ENCODE measurements at places on chromosomes 1 and 21.
A peak's percentile ranks its signal among the peaks of the same experiment; 100 is the strongest.

GRCh38 chr21:42763581-42764442 is 110.4 kb downstream of the PDE9A start:
- DNase-seq: no peak

DNA sequence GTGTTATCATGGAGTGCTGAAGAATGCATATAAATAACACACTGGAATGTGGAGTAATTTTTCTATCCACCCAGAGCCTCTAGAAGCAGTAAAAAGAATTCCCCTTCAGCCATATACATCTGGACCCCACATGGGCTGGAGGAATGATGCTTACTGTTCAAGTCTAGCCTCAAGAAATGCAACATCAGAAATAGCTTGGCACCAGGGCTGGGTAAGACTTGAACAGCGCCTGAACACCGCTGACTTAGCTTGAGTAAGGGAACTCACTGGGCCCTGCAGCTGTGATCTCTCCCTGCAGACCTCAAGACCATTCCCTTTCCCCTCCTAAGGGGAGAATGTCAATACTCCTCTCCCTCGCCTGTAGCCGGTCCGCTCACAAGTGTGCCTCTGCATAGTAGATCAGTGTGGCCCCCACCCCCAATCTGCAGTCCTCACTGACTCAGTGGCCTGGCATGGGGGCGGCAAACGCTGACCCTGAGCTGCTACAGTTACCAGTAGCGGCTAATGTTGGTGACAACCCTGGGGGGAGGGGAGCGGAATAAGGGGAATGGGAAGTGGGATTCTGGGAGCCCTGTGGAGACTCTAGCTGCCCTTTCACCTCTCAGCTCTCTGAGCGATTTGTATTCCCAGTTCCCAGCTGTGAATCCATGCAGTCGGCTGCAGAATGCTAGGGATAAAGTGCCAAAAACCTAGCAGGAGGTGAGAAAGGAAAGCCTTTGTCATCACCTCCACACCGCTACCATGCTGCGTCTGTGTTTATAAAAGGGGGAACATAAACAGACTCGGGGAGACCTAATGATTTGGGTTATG is 483.9 kb downstream of the DISC1 start:
- no peak for DNase-seq

DNA sequence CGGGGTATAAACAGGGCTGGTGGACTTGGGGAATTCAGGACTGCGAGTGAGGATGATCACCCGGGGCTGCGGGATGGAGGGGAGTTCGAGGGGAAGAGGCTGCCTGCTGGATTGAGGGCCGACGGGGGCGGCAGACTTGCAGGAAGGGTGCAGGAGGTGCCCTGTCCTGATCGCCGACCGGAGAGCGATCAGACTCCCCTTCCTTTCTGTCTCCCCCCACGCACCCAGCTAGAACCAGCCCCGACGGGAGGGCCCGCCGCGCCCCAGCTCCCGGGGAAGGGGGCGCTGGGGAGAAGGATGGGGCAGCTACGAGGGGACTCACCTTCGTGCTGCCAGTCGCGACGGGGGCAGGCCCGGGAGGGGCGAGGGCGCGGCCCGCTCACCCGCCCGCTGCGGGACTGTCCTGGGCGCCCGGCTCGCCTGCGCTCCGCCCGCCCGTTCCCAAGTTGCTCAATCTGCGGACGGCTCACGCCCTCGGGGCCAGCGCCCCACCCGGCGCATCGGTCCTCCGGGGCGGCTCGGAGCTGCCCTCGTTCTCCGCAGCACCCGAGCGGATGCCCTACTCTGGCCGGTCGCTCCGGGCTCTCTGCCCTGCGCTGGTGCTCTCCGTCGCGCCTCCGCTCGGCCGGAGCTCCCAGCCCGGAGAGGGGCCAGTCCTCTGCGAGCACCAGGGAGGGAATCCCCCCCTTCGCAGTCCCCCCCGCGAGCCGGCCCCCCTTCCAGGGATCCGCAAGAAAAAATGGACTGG is at the start of gene RSPO1:
RSPO1 (minus strand) TSS at position 649 of the 748 bp plus-strand sequence. CDS start 5,231 bp downstream, outside the sequence.
- DNase-seq: no peak

DNA sequence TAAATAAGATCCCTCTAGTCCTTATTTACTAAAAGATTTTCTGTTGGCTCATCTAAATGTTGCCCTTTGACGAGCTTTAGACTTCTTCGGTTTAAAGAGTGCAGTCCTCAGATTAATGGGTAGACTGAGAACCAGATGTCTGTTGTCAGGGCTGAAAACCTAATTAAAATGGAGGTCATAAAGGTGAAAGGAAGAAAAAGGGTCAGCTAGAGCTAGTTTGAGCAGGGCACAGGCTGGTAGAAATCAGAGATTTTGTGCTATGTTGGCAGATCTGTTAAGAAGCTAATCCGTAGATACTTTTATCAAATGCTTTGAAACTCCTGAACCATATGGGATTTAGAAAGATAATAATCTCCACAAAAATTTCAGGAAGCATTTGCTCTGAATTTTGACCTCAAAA is 959.0 kb downstream of the PLA2G4A start:
- DNase-seq: no peak

DNA sequence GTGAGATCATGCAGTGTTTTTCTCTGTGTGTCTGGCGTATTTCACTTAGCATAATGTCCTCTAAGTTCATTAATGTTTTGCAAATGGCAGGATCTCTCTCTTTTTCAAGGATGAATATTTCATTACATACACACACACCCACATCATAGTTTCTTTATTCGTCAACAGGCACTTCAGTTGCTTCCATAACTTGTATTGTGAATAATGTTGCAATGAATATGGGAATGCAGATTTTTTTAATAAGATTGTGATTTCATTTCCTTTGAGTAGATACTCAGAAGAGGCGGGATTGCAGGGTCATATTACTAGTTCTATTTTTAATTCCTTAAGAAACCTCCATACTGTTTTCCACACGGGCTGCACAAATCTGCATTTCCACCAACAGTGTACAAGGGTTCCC is 134.0 kb downstream of the CLEC20A start:
- DNase-seq: no peak

GRCh38 chr1:63746129-63746864 is 27.5 kb upstream of the ROR1 start:
- DNase-seq: no peak

- peak; percentile 27 for DNase-seq
These were observed 4.9 kb upstream of the GBP1 start for GRCh38 chr1:89069951-89070350.

GRCh38 chr1:154148807-154149206 is 6.1 kb downstream of the NUP210L start:
- DNase-seq: no peak

DNA sequence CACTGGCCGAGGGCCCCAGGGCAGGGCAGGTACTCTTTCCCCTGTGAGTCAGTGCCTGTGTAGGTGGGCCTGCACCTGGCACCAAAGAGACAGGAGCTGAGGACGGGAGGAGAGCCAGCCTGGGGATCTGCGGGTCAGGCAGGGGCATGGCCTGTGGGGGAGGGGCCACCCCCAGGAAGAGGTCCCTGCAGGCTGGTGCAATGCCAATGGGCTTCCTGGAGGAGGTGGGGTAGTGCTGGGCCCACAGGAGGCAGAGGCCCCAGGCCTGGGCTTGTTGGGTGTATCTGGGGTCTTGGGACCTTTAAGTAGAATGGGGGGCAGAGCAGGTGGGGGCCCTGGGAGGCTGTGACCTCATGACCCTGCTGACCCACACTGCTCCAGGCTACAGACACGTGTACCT is 23.2 kb downstream of the PLCH2 start:
- DNase-seq: no peak

GRCh38 chr1:10685808-10686403 is 110.5 kb downstream of the CASZ1 start:
- no peak for DNase-seq

DNA sequence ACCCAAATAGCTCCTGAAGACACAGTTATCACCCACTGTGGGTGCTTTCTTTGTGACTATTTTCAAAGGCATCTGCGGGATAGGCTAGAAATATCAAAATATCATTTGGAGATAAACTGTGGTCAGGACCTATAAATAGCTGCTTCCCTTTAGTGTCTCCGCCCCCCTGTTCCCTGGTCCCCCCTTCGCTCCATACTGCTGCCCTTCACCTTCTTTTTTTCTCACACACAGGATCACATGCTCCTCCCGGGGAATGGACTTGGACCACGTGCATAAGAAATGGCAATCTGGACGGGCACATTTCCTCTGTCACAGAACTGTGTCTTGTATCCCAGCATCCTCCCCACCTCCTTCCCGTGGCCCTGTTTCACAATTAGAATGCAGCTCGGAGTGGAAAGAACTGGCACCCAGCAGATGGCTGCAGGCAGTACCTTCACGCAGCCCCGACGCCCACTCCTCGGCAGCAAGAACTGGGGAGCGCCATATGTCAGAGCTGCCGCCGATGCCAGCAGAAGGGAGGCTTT is 68.8 kb upstream of the SSX2IP start:
- DNase-seq: no peak

DNA sequence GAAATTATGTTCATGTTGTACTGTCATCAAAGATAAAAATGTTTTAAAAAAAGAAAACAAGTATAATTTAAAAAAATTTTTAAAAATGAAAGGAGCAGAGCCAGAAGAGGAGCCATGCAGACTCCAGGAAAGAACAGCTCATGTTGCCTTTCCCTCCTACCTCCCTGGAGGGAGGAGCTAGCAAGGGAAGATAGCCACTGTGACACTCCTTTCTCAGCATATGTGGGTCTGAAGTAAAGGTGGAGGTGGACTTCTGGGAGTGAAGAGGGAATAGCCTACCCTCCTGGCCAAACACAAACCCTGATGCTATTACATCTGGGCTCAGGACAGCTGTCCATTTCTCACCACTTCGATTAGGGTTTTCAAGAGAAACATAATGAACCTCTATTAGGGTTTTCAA is 54.2 kb downstream of the SLC2A1 start:
- no peak for DNase-seq

- DNase-seq: no peak
These were observed 75.1 kb upstream of the DPH5 start for GRCh38 chr1:101100674-101101073.

- no peak for DNase-seq
These were observed 109.2 kb downstream of the TOMM20 start for GRCh38 chr1:235019471-235019870.

DNA sequence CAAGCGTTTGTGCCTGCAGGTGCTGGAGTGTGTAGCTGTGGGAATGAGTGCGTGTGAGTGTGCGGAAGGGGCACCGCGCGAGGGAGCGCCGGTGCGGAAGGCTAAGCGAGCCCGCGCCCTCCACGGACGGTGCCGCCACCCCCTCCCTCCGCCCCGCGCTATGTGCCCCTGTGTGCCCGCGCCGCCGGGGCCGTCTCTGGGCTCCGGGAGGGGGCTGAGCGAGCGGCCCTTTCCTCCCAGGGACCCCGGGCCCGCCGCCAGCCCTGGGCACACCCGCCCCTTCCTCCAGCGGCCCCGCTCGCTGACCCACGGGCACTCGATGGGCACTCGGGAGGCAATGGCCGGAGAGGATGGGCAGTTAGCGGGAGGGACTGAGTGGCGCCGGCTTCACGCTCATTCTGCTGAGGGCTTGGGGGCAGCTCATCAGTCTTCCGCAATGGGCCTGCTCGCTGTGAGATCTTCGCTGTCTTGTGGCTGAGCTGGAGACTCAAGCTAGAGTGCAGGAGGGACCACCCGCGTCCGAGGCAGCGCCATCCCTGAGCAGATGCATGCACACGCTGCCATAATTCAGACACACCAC is 8.6 kb upstream of the ADGRB2 start:
- no peak for DNase-seq

- no peak for DNase-seq
These were observed 38.6 kb upstream of the RCAN3 start for GRCh38 chr1:24463776-24464735.

- DNase-seq: no peak
These were observed 20.4 kb downstream of the OLFML2B start for GRCh38 chr1:162003061-162003829.

DNA sequence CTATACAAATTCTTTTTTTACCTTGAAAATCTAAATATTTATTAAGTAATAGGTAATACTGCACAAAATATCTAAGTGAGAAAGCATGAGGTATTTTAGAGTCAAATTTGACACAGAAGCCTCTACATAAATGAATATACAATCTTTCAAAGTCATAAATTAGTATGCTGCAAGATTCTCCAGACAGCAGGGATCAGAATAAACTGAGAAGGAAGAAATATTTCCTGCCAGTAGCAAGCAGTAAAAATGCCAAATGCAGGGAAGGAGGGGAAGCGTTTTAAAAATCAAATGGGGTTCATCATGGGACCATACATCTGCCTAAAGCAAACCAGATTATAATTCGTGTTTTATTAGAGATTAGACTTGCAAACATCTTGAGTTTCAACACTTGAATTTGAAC is 18.9 kb downstream of the COLGALT2 start:
- DNase-seq: no peak

- no peak for DNase-seq
These were observed 46.5 kb downstream of the OLFML3 start for GRCh38 chr1:114025609-114026401.

- no peak for DNase-seq
These were observed 26.3 kb downstream of the RAB7B start for GRCh38 chr1:205976708-205977401.

DNA sequence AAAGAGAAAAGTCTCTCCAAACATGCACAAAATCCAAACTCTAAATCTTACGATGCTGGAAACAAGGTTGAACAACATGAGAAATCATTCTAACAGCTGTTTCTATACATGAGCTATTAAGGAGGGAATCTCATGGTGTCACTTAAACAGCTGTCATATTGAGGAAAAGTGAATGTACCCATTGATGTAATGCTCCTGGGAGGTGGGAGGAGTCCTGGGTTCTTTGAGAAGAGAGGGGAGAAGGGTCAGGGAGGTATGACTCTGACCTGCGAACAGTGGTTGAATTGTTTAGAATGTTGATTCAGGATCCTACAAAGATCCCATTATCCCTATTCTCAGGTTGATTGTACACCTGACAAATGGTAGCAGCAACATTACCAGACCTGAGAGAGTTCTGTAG is 49.3 kb downstream of the ZC3H11B start:
- DNase-seq: no peak

DNA sequence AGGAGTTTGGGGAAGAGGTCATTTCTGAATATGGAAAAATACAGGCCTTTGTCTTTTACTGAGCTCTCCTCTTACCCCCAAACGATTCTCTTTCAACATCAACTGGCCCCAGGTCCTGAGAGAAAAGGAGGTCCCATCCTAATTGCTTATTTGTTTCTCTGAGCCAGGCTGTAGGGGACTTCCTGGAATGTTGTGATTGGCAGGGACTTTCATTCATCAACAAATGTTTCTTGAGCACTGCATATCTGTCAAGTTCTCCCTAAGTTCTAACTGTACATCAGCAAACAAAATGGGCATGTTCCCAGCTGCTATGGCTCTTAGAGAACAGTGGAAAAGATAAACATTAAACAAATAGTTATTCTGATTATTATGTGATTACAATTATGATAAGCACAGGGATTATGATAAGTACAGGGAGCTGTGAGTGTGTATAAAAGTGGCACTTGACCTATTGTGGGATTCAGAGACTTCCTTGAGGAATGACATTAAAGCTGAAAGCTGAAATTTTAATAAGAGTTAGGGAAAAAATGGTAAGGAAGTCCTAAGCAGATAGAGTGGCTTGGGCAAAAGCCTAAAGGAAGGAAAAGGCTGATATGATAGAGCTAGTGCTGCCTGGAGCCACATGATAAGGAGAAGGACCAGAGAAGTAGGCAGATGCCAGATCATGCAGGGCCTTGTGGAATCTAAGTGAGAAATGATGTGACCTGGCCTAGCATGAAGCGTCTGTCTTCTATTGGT is 11.6 kb downstream of the GPX7 start:
- DNase-seq: no peak

GRCh38 chr1:15343729-15344128 is 66.0 kb upstream of the EFHD2 start:
- no peak for DNase-seq

- DNase-seq: no peak
These were observed 121.5 kb downstream of the COL24A1 start for GRCh38 chr1:86035101-86035500.
